ENCODE measurements at places on chromosomes 12 and 14. TPM values are rescaled to one million over a fixed set of nuclear protein-coding genes. Genes with fewer than 3 reads are reported as not detected.

The CLEC1B gene
- not detected for total RNA-seq

The RASSF9 gene
- total RNA-seq: not detected

The PAPLN gene
- 0.21 TPM for total RNA-seq

The USP44 gene
- total RNA-seq: 4.1 TPM

- H3K36me3 ChIP-seq: peaks cover 40% of the 10 kb centered on the region
- H3K4me3 ChIP-seq: no peak overlapping the region
- H3K27ac ChIP-seq: no peak overlapping the region
- H3K4me1 ChIP-seq: peaks cover 4% of the 10 kb centered on the region
- H3K27me3 ChIP-seq: no peaks in the 10 kb centered on the region
- DNase-seq: no peak
These were observed 15.7 kb downstream of the NFYB start for GRCh38 chr12:104122298-104122697.

DNA sequence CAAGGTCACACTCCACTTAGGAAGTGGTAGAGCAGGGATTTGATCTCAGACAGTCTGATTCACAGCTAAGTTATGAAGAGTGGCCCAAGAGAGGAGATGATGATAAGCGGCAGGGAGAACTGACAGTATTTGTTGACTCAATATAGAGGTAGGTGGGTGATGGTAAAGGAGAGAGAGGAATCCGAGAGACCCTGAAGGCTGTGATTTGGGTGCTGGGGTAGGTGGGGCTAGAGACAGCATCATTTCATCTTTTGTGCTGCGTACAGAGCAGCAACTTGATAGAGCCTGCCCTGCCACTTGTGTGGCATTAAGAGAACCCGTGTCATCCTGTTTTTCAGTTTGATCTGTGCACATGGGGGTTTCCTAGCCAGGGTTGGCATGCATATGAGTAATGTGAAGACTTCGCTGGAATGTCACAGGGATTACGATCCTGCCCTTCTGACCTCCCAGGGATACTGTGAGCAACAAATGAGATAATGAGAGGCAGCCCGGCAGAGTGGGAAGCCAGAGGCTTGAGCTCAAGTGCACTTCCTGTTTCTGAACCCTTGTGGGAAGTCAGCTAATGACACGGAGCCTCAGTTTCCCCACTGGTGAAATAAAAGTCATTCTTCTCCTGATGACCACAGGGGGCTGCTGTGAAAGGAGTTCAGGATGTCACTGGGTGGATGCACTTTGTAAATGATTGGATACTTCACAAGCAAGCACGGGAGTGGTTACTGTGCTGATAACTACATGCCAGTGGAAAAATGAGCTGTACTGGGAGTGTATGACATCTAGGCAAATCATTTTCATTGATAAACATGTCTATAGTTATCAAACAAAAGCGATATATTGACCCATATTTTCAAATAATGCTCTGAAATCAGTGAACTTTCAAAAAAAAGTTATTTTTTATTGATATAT, 59.5 kb upstream of the IGF1 start:
- DNase-seq: no peak
- no peak overlapping the region for H3K27ac ChIP-seq
- no peak overlapping the region for H3K4me3 ChIP-seq

- no peaks in the 10 kb centered on the region for H3K27me3 ChIP-seq
- no peak overlapping the region for H3K4me3 ChIP-seq
- H3K36me3 ChIP-seq: peaks cover 35% of the 10 kb centered on the region
These were observed 55.3 kb downstream of the IPO8 start for GRCh38 chr12:30640392-30640791.

DNA sequence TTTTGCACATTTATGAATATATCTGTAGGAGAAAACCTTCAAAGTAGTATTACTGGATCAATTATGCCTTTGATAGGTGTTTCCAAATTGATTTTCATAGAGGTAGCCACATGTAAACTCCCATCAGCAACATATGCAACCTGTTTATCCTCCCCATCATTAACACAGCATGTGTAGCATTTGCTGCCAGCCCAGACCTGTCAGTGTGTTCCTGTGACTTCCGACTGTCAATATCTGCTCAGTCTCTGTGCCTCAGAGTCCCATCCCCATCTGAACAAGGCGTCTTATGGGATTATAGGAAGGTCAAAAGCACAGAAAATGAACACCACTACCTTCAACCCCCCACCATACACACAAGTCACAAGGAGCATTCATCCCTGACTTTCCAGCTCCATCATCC, 9.5 kb upstream of the CAPRIN2 start:
- H3K4me3 ChIP-seq: no peak overlapping the region
- H3K27ac ChIP-seq: no peak overlapping the region
- H3K4me1 ChIP-seq: no peaks in the 10 kb centered on the region
- H3K36me3 ChIP-seq: peaks cover 2% of the 10 kb centered on the region
- peaks cover 3% of the 10 kb centered on the region for H3K27me3 ChIP-seq

DNA sequence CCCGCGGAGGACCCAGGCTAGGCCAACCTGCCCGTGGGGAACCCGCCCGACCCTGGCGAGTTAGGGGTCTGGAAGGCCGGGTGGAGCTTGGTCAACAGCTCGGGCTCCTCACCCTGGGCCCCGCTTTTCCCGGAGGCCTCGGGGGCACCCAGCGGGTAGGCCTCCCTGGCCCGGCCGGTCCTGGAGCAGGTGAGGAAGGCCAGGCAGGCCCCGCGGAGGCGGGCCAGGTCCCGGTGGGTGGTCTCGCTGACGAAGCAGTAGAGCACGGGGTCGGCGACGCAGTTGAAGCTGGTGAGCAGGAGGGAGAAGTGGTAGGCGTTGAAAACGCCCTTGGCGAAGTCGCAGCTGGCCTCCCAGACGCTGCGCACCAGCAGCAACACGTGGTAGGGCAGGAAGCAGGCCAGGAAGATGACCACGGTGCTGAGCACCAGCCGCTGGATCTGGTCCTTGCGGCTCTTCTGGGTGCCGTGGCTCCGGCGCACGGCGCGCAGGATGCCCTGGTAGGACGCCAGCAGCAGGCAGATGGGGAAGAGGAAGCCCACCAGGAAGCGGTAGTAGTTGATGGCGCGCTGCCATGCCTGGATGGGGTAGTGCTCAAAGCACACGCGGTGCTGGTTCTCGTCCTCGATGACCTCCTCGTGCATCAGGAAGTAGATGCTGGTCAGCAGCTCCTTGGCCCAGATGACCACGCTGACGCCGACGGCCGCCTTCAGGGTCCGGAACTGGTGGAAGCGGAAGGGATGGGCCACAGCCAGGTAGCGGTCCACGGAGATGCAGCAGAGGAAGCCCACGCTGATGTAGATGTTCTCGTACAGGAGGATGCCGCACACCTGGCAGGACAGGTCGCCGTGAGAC, 10.3 kb downstream of the GPR68 start:
- no peak for DNase-seq
- no peak overlapping the region for H3K27ac ChIP-seq
- no peak overlapping the region for H3K4me3 ChIP-seq
- no peaks in the 10 kb centered on the region for H3K27me3 ChIP-seq
- H3K36me3 ChIP-seq: peaks cover 46% of the 10 kb centered on the region
- H3K4me1 ChIP-seq: peaks cover 68% of the 10 kb centered on the region

DNA sequence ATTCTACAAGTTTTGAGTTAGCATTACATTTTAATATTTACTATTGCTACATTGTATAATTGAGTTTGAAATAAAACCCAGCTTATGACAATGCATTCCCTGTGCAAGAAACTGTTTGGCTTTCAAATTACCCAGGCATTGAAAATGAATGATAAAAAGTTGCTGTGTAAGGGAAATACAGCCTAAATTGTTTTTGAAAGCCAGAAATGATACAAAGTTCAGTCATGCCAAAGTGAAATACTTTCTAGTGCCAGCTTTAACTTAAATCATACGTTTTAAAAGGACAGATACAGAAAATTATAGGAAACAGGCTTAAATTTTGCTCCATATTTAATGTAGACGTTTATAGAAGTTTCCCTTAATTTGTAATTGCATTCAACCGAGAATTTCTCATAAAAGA, 2.8 kb downstream of the MGAT2 start:
- peaks cover 49% of the 10 kb centered on the region for H3K4me1 ChIP-seq
- peaks cover 56% of the 10 kb centered on the region for H3K36me3 ChIP-seq
- peak overlapping the region; percentile 93 for H3K4me3 ChIP-seq
- H3K27me3 ChIP-seq: no peaks in the 10 kb centered on the region

DNA sequence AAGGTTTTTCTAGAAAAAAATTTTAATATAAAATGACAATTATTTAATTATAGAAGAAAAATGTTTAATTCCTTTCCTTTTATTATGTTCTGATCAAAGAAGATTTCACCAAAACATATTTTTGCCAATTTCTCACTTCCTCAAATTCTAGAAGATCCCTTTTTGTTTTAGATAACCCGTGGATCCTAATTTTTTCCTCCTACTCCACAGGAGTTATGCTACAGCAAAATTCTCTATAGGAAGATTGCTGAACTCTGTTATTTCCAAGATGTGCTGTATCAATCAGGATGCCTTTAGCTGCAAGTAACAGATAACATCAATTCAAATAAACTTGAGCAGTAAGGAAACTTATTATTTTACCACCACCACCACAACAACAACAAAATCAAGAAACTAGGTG, 3.8 kb upstream of the SNX6 start:
- no peaks in the 10 kb centered on the region for H3K27me3 ChIP-seq
- peaks cover 4% of the 10 kb centered on the region for H3K36me3 ChIP-seq
- H3K27ac ChIP-seq: no peak overlapping the region
- H3K4me3 ChIP-seq: no peak overlapping the region

GRCh38 chr12:59370933-59371332, 224.9 kb upstream of the SLC16A7 start:
- H3K27ac ChIP-seq: no peak overlapping the region
- no peak for DNase-seq
- H3K4me3 ChIP-seq: no peak overlapping the region
- no peaks in the 10 kb centered on the region for H3K36me3 ChIP-seq
- H3K4me1 ChIP-seq: no peaks in the 10 kb centered on the region
- no peaks in the 10 kb centered on the region for H3K27me3 ChIP-seq

DNA sequence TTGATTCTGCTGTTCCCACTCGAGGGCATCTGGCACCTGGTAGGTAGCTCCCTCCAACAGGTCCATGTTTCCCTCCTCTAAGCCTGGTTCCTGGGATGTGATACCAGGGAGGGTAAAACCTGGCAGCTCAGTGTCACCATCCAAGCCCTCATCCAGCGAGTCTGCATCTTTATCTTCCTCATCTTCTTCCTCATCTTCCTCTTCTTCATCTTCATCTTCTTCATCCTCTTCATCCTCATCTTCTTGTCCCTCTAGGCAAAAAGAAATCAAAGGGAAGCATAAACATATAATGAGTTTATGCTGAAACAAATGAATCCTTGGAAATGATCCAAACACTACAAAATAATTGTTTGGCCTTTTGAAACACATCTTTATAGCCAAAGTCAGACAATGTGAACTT, 55.3 kb downstream of the ARMH4 start:
- H3K4me3 ChIP-seq: no peak overlapping the region
- H3K36me3 ChIP-seq: no peaks in the 10 kb centered on the region
- H3K27me3 ChIP-seq: peaks cover 3% of the 10 kb centered on the region
- no peak overlapping the region for H3K27ac ChIP-seq

DNA sequence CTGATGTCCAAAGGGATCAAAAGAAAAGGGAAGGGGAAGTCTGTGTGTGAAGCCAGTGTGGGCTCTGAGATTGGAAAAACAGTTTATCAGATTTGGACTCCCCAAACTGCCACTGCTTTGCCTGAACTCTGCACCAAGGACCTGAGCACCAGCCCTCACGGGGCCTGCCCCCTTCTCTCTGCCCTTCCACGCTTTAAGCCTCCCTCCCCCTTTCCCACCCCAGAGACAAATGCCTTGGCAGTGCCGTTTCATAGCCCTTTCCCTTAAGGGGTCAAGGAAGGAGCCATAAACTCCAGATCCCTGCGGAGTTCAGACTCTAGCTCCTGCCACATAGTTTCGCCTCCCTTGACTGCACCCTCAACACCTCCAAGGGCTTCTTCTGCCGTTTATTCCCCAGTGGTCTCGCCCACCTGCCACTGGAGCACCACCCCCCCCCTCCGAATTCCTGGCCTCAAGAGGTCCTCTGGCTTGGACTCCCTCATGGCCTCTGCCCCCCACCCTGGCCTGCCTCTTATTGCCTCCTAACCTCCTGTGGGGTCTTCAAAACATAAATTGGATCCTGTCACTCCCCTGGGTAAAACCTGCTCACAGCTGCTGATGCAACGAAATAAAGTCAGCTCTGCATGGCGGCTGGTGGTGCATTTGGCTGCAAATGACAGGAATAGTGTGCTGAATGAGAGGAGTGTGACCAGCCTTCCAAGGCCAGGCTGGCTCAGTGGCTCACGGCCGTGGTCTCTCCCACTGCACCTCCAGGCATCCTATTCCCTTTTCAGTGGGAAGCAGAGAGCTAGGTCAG, 18.8 kb downstream of the SLC25A29 start:
- H3K27me3 ChIP-seq: no peaks in the 10 kb centered on the region
- H3K4me3 ChIP-seq: no peak overlapping the region
- no peak for DNase-seq
- no peak overlapping the region for H3K27ac ChIP-seq

DNA sequence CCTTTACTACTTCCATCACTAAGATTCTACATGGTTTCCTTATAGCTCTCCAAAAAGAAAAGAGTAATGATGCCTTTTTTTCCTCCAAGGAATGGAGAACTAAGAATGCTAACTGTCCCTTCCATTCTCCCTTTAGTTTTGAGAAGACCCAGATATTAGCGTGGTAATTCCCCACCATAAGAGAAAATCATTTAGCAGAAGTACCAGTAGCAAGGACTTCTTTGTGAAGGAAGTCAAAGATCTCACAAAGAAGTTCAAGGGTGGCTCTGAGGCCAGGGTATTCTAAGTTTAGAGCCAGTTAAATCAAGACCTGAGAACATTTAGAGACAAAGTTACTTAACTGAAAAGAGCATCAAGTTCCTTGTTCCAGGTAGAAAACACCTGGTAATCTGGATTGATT, 7.3 kb downstream of the USP15 start:
- H3K27me3 ChIP-seq: no peaks in the 10 kb centered on the region
- H3K4me1 ChIP-seq: peaks cover 85% of the 10 kb centered on the region
- H3K36me3 ChIP-seq: peaks cover 28% of the 10 kb centered on the region
- no peak overlapping the region for H3K4me3 ChIP-seq
- peak overlapping the region; percentile 52 for H3K27ac ChIP-seq

DNA sequence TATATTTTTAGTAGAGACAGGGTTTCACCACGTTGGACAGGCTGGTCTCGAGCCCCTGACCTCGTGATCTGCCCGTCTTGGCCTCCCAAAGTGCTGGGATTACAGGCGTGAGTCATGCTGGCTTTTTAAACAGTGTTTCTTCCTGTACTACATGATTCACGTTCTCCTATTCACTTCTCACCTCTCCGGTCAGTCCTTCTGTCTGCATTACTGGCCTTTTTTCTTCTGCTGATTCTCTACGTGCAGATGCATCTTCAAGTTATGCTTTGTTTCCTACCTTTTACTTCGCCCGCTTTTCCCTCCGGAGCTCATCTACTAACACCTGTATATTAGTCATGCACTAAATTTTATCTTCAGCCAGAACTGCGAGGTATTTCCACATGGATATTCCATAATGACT, 296.2 kb upstream of the FLRT2 start:
- no peaks in the 10 kb centered on the region for H3K27me3 ChIP-seq
- H3K27ac ChIP-seq: no peak overlapping the region
- no peaks in the 10 kb centered on the region for H3K4me1 ChIP-seq

GRCh38 chr12:62917926-62918325, 17.0 kb downstream of the PPM1H start:
- H3K36me3 ChIP-seq: no peaks in the 10 kb centered on the region
- H3K27me3 ChIP-seq: peaks cover 5% of the 10 kb centered on the region
- H3K4me3 ChIP-seq: no peak overlapping the region
- no peak for DNase-seq
- no peak overlapping the region for H3K27ac ChIP-seq

GRCh38 chr14:105087963-105088811, 23.0 kb upstream of the GPR132 start:
- H3K36me3 ChIP-seq: no peaks in the 10 kb centered on the region
- H3K27me3 ChIP-seq: no peaks in the 10 kb centered on the region
- peaks cover 8% of the 10 kb centered on the region for H3K4me1 ChIP-seq
- H3K27ac ChIP-seq: peak overlapping the region; percentile 31
- DNase-seq: no peak
- H3K4me3 ChIP-seq: peak overlapping the region; percentile 50

Measured in activated CD4-positive, alpha-beta T cell treated with anti-CD3 and anti-CD28 coated beads for 36 hours (primary cell).